HCT116 (cell line): ENCODE measurements at places on chromosomes 6 and 20.

DNA sequence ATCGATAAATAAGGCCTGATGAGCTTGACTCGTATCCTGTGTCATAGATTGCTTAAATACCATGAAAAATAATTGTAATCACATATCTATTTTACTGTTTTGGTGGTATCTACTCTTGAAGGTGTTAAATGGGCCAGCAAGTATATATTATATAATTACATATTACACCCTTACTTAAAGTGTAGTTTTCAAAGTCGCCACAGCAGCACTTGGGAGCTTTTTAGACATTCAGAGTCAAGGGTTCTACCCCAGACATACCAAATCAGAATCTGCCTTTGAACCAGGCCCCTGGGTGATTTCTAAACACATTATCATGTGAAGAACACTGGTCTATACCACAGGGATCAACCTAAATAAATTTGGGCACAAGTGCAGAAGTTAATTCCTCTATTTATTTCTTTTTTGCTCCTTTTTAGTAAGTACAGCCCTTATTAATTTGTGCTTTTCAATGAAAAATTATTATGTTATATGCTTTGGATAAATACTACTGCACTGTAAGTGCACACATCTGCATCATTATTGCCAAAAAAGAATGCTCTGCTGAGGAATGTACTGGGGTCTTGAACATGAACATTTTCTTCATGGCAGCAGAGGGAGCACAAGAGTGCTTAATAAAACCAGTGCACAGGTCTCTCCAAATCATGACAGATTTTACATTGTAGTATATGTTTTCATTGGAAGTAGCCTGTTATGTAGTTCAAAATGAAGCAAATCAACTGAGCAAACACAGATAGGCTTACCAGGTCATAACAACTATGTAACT is 3.1 kb upstream of the ATXN1 start:
- no peak for DNase-seq

- DNase-seq, result no peak
Measured at GRCh38 chr6:119649531-119649930, 300.0 kb upstream of the MAN1A1 start.

GRCh38 chr20:61445741-61446140 is 193.7 kb downstream of the CDH4 start:
- no peak for DNase-seq

GRCh38 chr6:112061605-112062004 is 7.7 kb downstream of the CCN6 start:
- no peak for DNase-seq

DNA sequence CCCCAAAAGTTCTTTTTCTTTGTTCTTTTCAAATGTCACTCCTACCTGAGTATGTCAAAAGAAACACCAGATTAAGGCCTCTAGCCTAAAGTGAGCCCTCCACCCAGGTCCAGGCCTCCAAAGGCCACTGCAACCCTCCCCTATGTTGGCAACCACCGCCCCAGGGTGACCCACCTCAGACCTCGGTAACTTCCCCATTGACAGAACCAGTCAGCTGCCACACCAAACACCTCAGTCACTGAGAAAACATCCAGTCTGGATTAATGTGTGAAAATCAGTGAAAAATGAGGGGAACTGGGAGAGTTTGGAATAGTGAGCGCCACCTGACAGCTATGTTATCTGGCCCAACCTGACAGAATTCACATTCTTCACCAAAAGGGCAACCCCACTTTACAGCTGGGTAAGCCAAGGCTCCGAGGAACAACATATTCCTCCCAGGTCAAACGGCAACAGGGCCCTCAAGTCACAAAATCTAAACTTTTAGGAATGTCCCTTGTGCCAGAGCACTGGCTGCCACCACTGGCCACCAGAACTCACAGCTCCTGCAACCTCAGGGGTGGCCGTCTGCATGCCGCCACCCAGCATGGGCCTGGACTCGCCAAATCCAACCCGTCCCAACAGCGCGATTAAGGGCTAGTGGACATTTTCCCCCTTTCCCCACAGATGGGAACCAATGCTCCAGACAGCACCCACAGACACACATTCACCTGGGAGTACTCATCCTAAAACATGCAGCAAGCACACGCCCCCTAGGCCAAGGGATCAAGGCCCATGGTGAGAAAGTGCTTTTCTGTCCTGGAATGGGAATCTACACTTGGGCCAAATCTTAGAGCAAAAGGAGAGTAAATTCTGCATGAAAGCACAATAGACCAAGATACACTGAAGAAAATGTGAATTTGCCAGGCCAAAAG is 4.8 kb downstream of the TAF4 start:
- no peak for DNase-seq

- no peak for DNase-seq
Measured at GRCh38 chr6:165579151-165579550, 83.9 kb downstream of the PDE10A start.

DNA sequence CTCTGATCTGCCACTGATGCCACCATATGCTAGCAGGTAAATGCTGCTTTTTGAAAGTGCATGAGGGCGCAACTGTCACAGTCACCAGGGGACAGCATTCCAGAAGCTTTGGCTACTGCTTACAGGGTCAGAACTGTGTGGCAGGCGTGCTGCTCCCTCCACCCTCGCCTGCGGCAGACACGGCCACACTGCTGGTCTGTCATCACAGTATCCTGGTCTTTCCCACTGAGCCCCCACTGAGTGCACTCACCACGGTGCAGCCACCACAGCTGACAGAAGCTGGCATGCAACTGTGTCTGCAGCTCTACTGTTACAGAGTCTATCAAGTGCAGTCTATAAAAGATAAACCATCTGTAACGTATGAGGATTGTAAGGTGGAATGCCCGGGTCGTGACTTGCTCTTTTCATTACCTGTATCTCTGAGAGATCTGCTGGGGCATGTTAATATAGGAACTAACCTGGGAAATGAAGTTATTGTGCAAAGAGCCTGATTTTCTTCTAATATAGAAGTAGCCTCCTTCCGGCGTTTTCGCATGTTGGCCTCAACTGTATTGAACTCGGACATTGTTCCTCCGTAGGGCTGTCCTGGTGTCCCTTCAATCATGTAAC is 24.5 kb downstream of the GCLC start:
- DNase-seq, result no peak

DNA sequence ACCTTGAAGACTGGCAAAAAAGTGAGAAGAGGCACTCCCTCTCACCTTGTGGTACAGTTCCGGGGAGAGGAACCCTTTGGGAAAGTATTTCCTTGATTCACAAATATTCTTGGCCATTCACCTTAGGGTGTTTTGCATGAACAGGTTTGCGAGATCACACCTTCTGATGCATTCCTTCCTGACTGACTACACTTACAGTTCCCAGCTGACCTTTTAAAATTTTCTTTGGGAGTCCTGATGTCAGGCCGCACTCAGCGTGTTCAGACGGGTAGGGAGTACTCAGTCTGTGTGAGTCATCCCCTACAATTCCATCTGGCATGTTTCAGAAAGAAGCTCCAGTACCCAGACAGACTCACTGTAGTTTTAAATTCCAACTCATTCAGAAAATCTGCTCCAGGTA is 1.7 kb downstream of the ADGRF4 start:
- DNase-seq, result no peak

GRCh38 chr6:105482227-105482844 is 79.5 kb upstream of the PREP start:
- no peak for DNase-seq

DNA sequence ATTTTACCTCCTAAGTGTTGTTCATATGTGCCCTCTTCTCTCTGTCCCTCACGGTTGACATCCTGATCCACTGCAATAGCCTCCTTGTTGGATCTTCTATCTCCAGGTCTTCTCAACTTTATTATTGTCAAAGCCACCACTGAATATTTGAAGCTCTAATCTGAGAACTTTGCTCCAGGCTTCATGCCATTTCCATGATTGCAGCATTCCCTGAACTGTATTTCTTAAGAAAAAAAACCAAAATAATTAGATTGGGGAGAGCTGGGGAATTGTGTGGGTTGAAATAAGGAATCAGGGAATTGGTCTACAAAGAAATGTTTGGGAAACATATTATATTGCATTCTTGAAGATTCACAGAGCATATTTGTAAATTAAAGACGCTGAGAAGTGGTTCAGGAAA is 2.5 kb upstream of the STX7 start:
- no peak for DNase-seq

DNA sequence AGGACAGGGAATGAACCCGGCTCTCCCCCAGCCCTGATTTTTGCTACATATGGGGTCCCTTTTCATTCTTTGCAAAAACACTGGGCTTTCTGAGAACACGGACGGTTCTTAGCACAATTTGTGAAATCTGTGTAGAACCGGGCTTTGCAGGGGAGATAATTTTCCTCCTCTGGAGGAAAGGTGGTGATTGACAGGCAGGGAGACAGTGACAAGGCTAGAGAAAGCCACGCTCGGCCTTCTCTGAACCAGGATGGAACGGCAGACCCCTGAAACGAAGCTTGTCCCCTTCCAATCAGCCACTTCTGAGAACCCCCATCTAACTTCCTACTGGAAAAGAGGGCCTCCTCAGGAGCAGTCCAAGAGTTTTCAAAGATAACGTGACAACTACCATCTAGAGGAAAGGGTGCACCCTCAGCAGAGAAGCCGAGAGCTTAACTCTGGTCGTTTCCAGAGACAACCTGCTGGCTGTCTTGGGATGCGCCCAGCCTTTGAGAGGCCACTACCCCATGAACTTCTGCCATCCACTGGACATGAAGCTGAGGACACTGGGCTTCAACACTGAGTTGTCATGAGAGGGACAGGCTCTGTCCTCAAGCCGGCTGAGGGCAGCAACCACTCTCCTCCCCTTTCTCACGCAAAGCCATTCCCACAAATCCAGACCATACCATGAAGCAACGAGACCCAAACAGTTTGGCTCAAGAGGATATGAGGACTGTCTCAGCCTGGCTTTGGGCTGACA is 28.8 kb upstream of the ZBP1 start:
- DNase-seq, result no peak

GRCh38 chr6:28165563-28165962 is 23.9 kb downstream of the ZKSCAN8 start:
- no peak for DNase-seq

- DNase-seq, result no peak
Measured at GRCh38 chr6:69784595-69785377, 12.0 kb downstream of the LMBRD1 start.

DNA sequence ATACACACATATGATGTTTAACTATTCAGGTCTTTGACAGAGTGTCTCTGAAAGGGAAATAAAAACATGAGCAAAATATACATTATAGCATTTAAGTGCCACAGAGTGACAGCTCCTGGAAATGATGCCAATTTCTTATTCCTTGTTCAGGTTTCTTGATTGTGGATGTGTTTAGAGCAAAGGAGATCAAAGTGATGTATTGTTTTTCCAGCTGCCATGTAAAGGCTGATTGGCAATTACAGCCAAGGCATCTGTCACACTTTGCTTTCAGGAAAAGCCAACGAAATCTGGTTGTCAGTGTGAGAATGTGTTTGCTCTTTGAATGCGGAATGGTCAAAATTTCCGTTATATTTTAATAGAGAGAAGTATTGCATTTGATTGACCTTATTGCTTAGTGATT is 347.8 kb upstream of the FLRT3 start:
- DNase-seq, result no peak

GRCh38 chr6:128954308-128955043 is 71.5 kb downstream of the LAMA2 start:
- DNase-seq, result no peak

- no peak for DNase-seq
Measured at GRCh38 chr6:136843210-136843609, 20.8 kb downstream of the PEX7 start.

GRCh38 chr6:16511723-16512489 is 249.4 kb downstream of the ATXN1 start:
- DNase-seq, result peak; percentile 71

GRCh38 chr6:149950423-149950822 is 8.6 kb downstream of the ULBP2 start:
- no peak for DNase-seq

DNA sequence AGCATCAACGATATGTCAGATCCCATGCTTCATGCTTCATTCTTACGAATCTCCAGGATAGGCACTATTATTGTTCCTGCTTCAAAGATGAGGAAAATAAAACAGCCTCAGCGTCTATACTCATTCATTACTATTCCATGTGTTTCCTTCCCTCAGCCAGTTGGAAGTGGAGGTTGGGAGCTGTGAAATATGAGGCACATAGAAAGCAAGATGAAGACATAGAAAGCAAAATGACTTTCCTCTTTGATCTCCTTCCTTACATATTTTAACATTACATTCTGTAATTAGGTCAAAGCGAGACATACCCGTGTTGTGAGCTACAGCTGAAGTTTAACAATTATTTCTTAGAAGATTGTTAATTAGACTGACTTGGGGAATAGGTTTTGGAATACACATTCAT is 125.4 kb downstream of the FYN start:
- no peak for DNase-seq

DNA sequence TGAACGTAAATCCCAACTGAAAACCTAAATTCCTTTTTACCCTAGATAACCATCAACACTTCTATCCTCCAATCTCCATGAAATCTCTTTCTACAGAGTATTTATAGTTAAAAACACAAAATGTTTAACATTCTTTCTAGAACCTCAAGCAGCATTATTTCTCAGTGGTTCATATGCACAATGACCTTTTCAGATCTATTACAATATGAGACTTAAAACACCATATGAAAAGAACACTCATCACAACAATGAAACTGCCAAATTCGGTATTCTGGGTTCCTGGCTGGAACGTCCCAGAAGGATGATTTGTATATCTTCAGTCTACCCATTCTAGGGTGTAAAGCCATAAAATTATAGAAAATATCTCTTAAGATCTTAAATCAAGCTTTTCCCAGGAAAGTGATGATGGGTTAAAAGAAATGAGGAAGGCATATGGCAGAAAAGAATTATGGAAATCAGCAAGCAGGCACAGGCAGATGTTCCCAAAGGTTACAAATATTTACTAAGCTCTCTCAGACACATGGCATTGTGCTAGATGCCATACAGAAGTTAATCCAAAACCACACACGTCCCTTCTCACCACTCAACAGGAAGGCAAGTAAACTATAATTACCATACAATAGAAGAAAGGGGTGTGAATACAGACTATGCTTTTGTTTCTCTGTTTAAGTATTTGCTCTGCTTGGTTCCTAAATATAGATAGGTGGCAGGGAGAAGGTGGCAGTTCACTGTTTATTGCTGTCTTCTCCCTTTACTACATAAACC is 118.0 kb downstream of the CHD6 start:
- DNase-seq, result no peak

DNA sequence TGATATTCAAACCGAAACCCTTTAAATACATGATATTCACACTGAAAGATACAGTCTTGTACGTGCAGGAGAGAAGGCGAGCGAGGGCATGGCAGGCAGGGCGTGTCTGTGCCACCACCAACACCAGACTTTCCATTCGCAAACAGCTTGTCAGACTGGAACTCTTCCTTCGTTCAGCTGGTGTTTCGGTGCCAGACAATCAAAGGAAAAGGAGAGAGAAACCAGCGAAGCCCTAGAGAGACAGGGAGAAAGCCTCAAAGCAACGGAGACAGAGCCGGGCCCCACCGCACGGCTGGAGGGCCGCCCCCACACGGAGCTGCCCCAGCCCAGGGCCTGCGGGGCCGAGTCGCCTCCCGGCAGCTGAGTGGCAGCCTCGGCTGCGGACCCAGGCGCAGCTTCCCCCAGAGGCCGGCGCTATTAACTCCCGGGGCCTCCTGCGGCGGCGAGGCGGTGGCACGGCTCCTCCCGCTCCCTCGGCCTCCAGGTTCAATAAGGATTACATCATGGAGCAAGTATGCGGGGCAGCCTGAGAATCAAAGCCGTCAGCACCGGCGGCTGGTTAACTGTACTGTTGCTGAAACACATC is 32.1 kb upstream of the NR2E1 start:
- peak; percentile 66 for DNase-seq

GRCh38 chr20:23399568-23400241 is 21.6 kb downstream of the NAPB start:
- DNase-seq, result no peak
